T-helper 2 cell treated with Interferon-gamma antibody and Interleukin-4, amounts not matched to agents 100 ng/mL and 5 ng/mL, for 36 hours (primary cell): ENCODE measurements at places on chromosomes 3 and 15. TPM values are rescaled to one million over a fixed set of nuclear protein-coding genes. Genes with fewer than 3 reads are reported as not detected.

The TTC21A gene
- total RNA-seq = 1.7 and 1.8 TPM in 2 replicates

The MAP4 gene
- 107 and 113 TPM in 2 replicates for total RNA-seq

The BFSP2 gene
- 0.36 and 1.0 TPM in 2 replicates for total RNA-seq

The STOML1 gene
- 9.8 and 11.5 TPM in 2 replicates for total RNA-seq

The ATP13A4 gene
- total RNA-seq = 1.6 and 2.7 TPM in 2 replicates

The CCR9 gene
- not detected in 2 replicates for total RNA-seq

The PSMD6 gene
- 88.5 and 89.2 TPM in 2 replicates for total RNA-seq

The CCR8 gene
- 12.6 and 13.7 TPM in 2 replicates for total RNA-seq
